Psoas muscle (tissue), 8 donors: ENCODE measurements at places on chromosomes 5 and 9. TPM values are rescaled to one million over a fixed set of nuclear protein-coding genes. Genes with fewer than 3 reads are reported as not detected.

PTGR1 gene
- polyA plus RNA-seq = 8.0 TPM

QRFP gene
- 0.01 TPM for polyA plus RNA-seq

ELOVL7 gene
- 0.21 TPM for polyA plus RNA-seq

STKLD1 gene
- polyA plus RNA-seq = 0.46 TPM

UBQLN1 gene
- polyA plus RNA-seq = 89.3 TPM

- no peak for DNase-seq
Observed at GRCh38 chr9:78033870-78034269, 2.3 kb upstream of the GNAQ start.

GRCh38 chr5:123809594-123810221 lies 297.7 kb downstream of the CSNK1G3 start:
- DNase-seq = no peak

- DNase-seq = no peak
Observed at GRCh38 chr9:13896047-13896446, 417.9 kb downstream of the NFIB start.

GRCh38 chr5:7667216-7667767 lies 183.6 kb downstream of the CFAP90 start:
- no peak for DNase-seq
